Stimulated activated CD4-positive, alpha-beta T cell treated with anti-CD3 and anti-CD28 coated beads, Interleukin-1b, Interleukin-23, amount 100 ng/mL, for 24 hours (primary cell): ENCODE measurements at places on chromosomes 6 and 20.

DNA sequence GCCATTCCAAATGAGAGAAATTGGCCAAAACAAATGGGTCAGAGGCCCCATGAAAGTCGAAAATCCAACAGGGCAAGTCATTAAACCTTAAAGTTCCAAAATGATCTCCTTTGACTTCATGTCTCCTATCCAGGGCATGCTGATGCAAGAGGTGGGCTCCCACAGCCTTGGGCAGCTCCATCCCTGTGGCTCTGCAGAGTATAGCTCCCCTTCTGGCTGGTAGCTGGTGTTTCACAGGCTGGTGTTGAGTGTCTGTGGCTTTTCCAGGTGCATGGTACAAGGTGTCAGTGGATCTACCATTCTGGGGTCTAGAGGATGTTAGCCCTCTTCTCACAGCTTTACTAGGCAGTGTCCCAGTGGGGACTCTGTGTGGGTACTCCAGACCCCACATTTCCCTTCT is 115.2 kb upstream of the LAMA2 start:
- DNase-seq: no peak

DNA sequence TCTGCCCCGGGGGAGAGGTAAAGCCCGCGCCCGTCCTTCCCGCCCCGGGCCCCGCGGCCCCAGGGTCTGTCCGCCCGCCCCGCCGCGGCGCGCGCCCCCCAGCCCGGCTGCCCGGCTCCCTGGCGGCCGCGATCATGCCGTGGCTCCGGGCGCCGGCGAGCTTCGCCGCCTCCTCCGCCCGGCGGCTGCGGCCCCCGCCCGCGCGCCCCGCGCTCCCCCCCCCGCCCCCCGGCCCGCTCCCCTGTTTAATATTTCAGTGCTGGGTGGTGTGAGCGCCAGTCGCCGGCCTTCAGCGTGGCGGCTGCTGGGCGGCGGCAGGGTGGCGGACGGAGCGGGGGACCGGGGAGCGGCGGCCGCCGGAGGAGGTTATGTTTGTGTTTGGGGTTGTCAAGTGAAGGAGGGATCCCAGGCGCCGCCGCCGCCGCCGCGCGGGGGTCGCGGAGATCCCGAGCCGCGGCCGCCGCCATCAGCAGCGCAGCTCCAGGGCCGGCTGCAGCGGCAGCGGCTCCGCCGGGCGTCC is at the start of gene HIVEP1:
HIVEP1 (plus strand) TSS at position 275 of the 520 bp plus-strand sequence. CDS start 3,317 bp downstream, outside the sequence.
- peak; percentile 5 for DNase-seq

GRCh38 chr6:105226598-105227294 is 46.9 kb upstream of the POPDC3 start:
- no peak for DNase-seq

GRCh38 chr6:36743032-36743431 is 45.4 kb downstream of the RAB44 start:
- DNase-seq: no peak

DNA sequence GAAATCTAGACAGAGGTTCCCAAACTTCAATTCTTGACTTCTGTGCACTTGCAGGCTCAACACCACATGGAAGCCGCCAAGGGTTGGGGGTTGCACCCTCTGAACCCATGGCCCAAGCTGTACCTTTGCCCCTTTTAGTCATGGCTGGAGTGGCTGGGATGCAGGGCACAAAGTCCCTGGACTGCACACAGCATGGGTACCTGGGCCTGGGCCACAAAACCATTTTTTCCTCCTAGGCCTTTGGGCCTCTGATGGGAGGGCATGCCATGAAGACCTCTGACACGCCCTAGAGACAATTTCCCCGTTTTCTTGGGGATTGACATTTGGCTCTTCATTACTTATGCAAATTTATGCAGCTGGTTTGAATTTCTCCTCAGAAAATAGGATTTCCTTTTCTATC is 342.0 kb downstream of the TPBG start:
- DNase-seq: no peak
